ENCODE measurements at places on chromosomes 11 and 22. TPM values are rescaled to one million over a fixed set of nuclear protein-coding genes. Genes with fewer than 3 reads are reported as not detected.
A peak's percentile ranks its signal among the peaks of the same experiment; 100 is the strongest.

Gene ZP1
- 0.85 TPM for total RNA-seq

GRCh38 chr11:88139865-88140264 is 35.4 kb downstream of the RAB38 start:
- no peak for DNase-seq

- DNase-seq: no peak
These were observed 2.1 kb upstream of the VPREB1 start for GRCh38 chr22:22242488-22242887.

DNA sequence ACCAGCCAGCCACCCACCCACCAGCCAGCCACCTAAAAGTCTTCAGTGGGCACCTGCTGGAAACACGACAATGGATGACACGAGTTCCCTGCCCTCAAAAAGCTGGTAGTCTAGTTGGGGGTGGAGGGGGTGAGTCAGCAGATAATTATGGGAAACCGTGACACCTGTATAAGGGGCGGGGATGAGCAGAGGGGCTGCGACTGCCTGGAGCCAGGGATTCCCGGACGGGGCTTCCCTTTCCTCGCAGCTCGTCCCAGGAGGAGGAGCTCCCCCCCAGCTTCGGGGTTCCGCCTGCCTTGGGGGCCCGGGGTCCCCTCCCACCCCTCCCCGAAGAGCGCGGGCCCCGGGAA is 2.3 kb upstream of the RTN4RL2 start:
- DNase-seq: no peak

Gene OR52H1
- 0.89 TPM for total RNA-seq

Gene SYNGR1
- 52.9 TPM for total RNA-seq

Gene KRTAP5-10
- total RNA-seq: not detected

GRCh38 chr22:47051441-47052071 is 289.1 kb downstream of the TBC1D22A start:
- DNase-seq: no peak

GRCh38 chr11:69654660-69655478 is 13.9 kb downstream of the CCND1 start:
- peak; percentile 56 for DNase-seq

DNA sequence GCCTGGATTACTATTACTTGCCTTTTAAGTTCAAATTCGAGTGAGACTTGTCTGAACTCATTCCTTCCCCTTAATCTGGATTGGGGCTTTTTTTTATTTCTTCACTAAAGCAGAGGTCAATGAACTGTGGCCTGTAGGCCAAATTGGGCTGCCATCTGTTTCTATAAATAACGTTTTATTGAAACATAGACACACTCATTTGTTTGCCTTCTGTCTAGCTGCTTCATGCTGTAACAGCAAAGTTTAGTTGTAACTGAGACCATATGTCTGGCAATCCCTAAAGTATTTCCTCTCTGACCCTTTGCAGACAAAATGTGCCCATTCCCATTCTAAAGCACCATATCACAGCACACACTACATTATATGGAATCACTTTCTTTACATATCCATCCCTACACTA is 207.9 kb upstream of the ISX start:
- no peak for DNase-seq

GRCh38 chr22:42062506-42063170 is 8.0 kb downstream of the NAGA start:
- DNase-seq: peak; percentile 38

Gene GLYATL1
- not detected for total RNA-seq

Gene SMC1B
- total RNA-seq: not detected

Gene DRD2
- 0.71 TPM for total RNA-seq

GRCh38 chr22:26898946-26899605 is 241.7 kb downstream of the MIAT start:
- no peak for DNase-seq

Gene OVCH2
- not detected for total RNA-seq

GRCh38 chr22:26054841-26055605 is 114.2 kb upstream of the SEZ6L start:
- no peak for DNase-seq

Gene CALCB
- not detected for total RNA-seq

DNA sequence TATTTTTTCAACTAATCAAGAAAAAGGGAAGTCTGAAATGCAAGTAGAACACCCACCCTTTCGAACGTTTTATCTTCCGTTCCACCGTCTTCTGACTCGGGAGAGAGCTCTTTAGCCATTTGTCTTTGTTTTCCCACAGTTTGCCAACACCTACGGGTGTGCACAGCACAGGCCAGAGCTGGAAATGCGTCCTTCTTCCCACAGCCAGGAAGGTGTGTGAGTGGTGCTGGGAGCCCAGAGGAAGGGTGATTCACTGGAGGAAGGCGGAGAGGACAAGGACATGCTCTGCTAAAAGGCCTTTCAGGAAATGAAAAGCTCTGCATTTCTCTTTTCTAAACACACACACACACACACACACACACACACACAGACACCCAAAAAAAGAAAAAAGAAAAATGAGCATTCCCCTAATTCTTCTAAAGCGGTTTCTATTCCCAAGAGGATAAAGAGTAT is 18.5 kb downstream of the ENDOD1 start:
- DNase-seq: no peak

GRCh38 chr11:86919557-86920210 is 35.5 kb downstream of the FZD4 start:
- no peak for DNase-seq

- DNase-seq: peak; percentile 59
These were observed 282 bp downstream of the MPPED2 start for GRCh38 chr11:30585892-30586250.

GRCh38 chr11:44868455-44869421 is 81.9 kb downstream of the TP53I11 start:
- no peak for DNase-seq

DNA sequence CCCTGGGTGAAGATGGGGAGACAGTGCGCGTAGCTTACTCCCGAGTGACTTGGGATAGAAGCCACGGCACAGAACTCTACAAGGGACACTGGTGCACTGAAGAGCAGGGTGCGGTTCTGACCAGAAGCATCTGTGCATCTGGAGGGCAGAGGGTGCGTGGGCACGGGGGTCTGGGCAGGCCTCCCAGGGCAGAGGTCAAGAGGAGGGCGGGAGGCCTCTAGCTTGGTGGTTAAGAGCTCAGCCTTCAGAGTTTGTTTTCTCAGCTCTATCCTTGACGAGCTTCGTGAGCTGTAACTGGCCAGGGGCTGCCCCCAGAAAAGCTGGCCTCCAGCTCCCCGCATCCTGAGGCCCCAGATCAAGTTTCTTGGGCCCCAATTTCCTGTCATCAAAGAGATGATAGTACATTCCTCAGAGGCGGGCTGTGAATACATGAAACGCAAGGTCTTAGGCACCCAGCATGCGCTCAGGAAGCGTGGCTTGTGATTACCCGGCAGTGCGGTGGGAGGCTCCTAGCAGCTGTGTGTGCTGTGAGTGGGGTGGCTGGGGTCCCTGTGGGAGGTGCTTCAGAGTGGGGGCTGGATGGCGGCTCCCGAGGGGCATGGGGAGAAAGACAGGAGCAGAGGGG is 6.0 kb upstream of the BID start:
- DNase-seq: no peak

Gene CPT1A
- total RNA-seq: 55.9 TPM

GRCh38 chr22:30947816-30948454 is 20.6 kb downstream of the MORC2 start:
- DNase-seq: no peak

Gene DSCAML1
- total RNA-seq: 4.2 TPM

GRCh38 chr11:117827521-117828511 is 3.3 kb upstream of the FXYD2 start:
- no peak for DNase-seq

- peak; percentile 56 for DNase-seq
These were observed 123.7 kb downstream of the KCNQ1OT1 start for GRCh38 chr11:2576111-2576510.

Gene AIFM3
- 2.1 TPM for total RNA-seq

DNA sequence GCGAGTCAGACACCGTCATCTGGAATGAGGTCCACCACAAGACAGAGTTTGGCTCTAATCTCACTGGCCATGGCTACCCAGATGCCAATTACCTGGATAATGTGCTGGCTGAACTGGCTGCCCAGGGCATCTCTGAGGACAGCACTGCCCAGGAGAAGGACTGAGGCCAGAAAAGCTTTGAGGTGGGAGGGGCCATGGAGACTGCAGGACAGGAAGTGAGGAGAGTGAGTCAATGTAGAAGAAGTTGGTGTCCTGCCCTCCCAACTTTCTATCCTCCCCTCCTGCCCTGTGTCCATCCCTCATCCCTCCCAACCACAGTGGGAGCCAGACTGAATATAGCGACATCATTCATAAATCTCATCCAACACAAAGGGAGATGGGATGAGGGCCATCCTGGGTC is 8.0 kb downstream of the MPEG1 start:
- DNase-seq: no peak

GRCh38 chr11:33842236-33842915 is 49.5 kb downstream of the LMO2 start:
- DNase-seq: no peak

DNA sequence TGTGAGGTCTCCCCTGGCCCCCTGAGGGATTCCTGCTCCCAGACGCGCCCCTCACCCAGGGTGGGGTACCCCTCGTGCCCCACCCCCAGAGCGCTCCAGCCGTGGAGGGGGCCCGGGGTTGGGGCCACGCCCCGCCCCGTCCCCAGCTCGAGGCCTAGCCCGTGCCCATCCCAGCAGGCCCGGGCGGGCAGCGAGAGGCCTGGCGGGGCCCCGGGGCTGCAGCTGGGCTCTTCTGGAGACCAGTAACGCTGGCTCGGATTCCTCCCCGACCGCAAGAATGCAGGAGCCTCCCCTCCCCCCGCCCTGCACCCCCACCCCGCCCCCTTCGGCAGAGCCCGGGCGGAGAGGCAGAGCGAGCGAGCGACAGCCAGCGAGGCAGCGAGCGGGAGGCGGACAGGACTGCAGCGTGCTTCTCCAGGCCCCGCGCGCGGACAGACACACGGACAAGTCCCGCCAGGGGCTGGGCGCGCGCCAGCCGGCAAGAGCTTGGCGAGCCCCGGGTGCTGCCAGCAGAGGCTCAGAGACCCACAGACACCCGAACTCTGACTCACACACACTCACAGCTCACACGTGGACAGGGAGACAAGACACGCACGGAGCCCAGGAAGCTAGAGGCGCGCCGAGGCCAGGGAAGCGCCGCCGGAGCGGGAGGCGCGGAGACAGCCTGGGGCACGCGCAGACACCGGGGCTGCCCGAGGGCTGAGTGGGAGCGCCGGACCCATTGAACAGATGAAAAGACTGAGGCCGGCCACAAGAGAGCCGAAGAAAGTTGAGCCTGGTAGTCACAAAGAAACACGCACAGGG is 15.2 kb downstream of the BCL9L start:
- peak; percentile 83 for DNase-seq

Gene CD3D
- total RNA-seq: 3.8 TPM

Gene SLC16A8
- total RNA-seq: 1.7 TPM

DNA sequence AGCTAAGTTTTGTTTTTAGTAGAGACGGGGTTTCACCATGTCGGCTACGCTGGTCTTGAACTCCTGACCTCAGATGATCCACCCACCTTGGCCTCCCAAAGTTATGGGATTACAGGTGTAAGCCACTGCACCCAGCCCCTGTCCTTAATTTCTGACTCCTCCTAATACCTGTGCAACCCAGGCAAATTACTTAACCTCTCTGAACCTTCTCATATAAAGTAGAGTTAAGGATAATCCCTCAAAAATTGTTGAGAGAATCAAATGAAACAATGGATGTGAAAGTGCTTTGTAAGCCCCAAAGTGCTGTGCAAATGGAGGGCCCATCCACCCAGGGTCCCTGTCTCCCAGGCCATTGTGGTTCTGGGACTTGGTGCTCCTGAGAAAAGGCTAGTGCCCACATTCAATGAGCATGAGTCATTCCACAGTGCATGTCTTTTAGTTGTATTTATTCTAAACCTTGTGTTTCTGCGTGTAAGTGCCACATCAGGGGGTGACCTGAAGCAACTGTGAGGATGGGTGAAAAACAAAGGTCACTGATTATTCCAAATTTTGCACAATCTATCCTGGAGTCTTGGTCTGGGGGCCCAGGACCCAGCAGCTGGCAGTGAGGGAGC is 61.4 kb upstream of the PTPRJ start:
- no peak for DNase-seq

- no peak for DNase-seq
These were observed 1564.8 kb upstream of the TENM4 start for GRCh38 chr11:81005595-81005994.

Gene GRM5
- 0.13 TPM for total RNA-seq

GRCh38 chr11:67278939-67279588 is 10.0 kb upstream of the ANKRD13D start:
- peak; percentile 54 for DNase-seq

- DNase-seq: no peak
These were observed 142.0 kb upstream of the NTM start for GRCh38 chr11:131228378-131228777.

- no peak for DNase-seq
These were observed 60.3 kb downstream of the NECTIN1 start for GRCh38 chr11:119668676-119669075.

DNA sequence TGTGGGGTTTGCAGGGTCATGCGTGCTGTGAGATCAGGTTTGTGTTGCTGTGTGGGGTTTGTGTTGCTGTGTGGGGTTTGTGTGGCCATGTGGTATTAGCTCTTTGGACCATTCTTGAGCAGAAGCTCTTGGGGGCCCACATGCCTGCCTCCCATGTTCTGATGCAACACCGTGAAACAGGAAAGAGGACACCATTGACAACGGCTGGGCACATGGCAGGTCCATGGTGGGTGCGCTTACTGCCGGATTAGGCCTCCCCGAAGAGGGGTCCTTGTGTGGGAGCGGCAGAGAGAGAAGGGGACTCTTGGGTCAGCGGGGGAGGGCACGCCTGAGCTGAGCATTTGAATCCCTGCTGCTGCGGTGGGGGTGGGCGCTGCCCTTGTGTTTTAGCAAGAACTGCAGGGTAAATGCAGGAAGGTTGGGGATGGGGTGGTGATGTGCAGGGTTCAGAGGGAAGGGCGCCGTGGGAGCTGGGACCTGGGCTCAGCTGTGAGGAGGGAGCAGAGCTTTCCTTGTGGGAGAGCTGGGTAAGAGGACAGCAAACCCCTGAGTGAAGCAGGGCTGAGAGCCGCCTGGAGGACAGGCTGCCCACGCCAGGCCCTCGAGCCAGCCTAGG is 361.5 kb downstream of the TBC1D22A start:
- no peak for DNase-seq

DNA sequence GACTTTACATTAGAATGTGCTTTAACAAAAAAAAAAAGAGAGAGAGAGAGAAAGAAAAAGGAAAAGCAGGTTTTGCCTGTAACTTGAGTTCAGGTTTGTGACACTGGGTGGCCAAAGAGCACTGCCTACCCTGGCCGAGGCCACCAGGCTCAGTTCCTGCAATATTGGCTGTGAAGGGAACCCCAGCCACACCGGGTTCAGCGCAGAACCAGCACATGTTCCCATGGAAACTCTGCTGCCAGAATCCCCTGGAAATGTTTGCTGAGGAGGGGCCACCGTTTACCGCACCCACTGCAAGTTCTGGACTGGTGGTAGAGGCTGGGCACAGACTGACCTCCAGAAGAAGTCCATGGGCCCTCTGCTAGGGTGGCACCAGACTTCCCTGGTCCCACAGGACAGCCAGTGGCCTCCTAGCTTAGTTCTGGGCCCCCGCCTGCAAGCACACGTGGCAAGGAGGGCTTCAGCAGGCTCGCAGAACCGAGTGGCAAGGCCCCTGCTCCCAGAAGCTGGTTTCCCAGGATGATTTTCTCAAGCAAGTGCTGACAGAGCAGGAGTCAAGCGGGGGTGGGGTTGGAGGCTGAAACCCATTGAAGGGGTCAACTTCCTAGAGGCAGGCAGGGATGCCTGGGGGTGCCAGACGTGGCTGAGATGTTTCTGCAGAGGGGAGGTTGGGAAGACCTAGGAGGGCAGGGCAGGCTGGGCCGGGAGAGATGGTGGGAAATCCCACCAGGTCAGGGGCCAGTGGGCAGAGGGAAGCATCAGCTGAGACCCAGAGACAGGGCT is 51.2 kb downstream of the NFAM1 start:
- no peak for DNase-seq

Data from sciatic nerve (tissue), 2 donors.